ENCODE measurements at places on chromosomes 11 and 22.

DNA sequence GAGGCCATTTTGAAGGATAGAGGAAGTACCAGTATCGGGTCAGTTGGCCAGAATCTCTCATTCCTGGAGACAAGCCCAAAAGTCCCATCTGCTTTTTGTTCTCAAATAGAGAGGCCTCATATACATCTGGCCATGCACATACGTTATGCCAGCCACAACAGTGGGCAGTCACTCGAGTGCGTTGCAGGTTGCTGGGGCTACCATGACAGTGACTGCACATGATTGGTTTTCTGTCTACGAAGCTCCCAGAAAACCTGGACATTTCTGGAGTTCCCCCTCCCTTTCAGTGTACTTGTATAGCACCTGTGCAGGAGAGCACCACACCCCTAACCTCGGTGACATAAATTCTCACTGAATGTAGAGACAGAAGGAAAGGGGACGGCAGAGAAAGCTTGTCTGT, 62.1 kb downstream of the C22orf31 start:
- DNase-seq = no peak

DNA sequence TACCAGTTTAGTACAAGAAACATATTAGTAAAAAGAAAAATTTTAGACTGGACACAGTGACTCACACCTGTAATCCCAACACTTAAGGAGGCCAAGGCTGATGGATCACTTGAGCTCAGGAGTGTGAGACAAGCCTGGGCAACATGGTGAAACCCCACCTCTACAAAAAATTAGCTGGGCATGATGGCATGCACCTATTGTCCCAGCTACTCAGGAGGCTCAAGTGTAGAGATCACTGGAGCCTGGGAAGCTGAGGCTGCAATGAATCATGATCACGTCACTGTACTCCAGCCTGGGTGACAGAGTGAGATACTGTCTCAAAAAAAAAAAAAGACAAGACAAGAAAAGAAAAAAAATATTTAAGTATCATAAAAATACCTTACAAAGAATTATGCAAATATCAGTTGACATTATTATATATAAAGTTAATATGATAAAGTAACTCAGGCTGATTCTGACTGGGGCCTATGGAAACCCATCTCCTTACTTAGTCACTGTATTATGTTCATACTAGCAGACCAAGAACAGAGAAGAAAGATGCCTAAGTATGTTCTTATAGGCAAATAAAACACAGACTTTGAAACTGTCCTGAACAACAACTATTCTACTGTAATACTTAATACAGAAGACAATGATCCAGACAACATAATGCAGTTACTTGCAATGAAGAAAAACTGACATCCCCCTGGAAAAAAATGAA, 27.3 kb downstream of the FAM168A start:
- DNase-seq = peak; percentile 3

DNA sequence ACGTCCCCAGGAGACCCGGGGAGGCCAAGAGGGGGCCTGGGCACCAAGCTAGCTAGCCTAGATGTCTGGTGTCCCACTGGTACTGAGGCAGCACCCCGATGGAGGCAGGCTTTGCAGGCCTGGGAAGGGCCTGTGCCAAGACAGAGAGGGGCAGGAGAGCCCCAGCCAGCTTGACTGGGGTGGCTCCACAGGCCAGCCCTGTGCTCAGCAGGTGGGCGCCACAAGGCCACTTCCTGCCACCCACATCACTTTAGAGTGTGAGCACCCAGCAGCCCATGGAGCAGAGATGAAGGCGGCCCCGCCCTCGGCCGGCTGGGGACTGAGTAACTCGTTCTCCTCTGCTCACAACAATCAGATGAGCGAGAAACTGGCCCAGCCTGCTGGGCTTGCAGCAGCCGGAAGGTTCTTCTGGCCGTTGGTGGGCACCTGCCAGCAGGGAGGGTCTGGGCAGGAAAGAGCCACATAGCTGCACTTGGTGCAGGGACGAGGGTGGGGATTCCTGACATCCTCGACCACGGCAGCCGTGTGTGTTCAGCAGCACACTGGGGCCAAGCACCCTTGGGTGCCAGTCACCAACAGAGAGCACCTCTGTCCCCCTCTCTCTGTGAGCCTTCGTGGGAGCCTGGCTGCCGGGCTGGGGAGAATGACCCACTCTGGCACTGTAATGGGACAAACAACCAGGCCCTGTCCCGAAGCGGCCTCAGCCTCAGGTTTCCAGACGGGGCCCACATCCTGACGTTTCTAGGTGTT, 7.6 kb downstream of the OSBPL5 start:
- no peak for DNase-seq

GRCh38 chr11:42244376-42244775, 784.9 kb upstream of the LRRC4C start:
- DNase-seq = no peak

Data from NCI-H524 treated with DMSO at 0.1 percent for 48 hours (cell line).